SHP77 treated with DMSO at 0.1 percent for 48 hours (cell line): ENCODE measurements at places on chromosomes 5 and 9.

DNA sequence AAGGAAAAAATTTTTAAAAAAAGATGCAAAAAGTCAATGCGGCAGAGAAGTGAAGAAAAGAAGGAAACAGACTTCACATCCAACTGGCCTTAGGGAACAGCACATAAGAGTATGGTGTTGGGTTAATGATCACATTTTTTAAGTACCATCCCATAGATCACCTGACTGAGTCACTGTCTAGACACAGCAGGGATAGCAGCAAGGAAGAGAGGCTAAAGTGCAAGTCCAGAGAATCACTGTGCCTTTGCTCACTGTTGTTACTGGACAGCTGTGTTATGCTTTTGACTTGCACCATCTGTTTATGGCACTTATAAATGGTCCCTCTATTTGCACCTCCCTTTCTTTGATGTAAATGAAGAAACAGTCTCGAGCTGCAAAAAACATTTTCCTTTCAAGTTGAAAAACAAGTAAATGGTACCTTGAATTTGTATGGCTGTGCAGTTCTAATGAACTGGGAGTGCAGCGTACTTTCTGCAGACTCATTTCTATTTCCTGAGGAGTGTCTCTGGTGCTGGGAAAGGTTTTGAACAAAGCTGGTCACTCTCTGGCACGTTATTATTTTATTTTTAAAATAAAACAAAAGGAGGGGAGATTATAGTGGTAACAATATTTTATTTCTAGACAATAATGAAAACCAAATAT lies 84.2 kb downstream of the TRPM6 start:
- no peak for DNase-seq

GRCh38 chr9:36893184-36893583 lies 140.9 kb downstream of the PAX5 start:
- no peak for DNase-seq

DNA sequence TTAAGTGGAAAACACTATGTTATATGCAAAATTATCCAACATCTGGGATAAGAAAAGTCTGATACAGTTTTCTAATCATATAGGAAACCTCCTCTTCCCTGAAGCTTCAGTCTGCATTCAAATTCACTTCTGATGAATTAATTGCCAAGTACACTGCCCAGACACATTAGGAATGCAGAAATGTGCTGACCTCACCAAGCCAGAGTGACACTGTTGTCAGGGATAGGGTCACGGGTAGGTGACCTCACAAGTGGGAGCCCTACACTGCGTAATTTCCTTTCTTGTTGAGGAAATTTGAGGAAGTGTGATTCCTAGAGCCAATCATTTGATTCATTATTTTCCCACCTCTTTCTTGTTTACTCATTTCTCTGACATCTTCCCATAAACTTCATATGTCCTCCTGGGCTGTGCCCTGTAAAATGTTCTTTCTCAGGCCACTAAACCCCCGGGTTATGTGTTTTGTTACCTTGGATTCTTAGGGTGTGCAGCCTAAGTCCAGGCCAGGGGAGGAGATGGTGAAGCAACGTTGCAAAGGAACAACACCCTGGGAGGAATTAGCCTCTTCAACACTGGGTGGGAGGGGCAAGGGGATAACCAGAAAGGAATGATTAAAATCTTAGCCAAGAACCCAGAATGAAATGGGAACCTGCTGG lies 411.9 kb downstream of the MTRR start:
- no peak for DNase-seq

GRCh38 chr5:113846941-113847340 lies 333.4 kb downstream of the YTHDC2 start:
- DNase-seq: no peak

DNA sequence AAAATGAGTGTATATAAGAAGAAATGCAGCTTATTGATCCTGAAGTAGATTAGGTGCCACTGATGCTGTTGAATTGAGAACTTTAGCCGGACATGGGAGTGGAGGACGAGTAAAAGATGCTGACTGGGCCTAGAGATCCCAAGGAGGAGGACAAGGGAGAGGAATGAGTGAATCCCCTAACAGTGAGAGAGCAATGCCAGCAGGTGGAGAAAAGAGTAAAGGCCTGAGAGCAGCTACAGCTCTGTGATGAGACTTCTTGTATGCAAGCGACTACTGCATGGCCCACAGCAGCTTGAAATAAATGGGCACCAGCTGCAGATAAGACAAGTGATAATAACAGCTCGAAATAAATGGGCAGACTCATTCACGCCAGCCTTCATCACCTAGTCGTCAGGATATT lies 44.5 kb upstream of the JMY start:
- no peak for DNase-seq

- DNase-seq: no peak
Measured at GRCh38 chr9:134253606-134254205, 72.5 kb upstream of the RXRA start.

- DNase-seq: no peak
Measured at GRCh38 chr9:128892221-128892921, 10.4 kb downstream of the LRRC8A start.

- DNase-seq: no peak
Measured at GRCh38 chr9:96383165-96383942, at the start of gene SLC35D2. TSS of gene SLC35D2 (minus strand) at chr9:96383711. CDS start at chr9:96383634, 77 bp downstream.

DNA sequence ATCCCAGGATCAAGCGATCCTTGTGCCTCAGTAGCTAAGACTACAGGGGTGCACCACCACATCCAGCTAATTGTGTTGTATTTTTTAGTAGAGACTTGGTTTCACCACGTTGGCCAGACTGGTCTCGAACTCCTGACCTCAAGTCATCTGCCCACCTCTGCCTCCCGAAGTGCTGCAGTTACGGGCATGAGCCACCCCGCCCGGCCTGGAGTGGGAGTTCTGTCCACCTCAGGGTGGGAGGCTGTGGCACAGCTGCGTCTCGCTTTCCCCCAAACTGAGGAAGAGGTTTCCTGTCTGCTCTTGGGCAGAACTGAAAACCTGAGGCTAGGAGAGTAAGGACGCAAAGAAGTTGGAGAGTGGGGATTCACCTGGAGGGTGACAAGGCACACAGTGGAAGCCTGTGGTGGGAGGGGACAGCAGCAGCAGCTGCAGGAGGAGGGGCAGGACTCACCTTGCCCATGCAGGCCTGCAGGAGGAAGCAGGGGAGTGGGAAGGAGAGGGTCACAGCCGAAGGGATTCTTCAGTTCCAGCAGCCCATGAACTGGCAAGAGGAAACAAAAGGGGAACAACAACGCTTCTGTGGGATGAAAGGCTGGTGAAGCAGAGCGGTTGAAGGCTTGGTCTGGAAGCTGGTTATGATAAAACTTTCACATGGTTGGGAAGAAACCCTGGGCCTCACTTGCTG lies 181.4 kb downstream of the GAS1 start:
- no peak for DNase-seq

GRCh38 chr9:21592063-21592338 lies 109.9 kb upstream of the IFNE start:
- DNase-seq: no peak

- DNase-seq: no peak
Measured at GRCh38 chr9:16361118-16361517, 509.4 kb downstream of the BNC2 start.

DNA sequence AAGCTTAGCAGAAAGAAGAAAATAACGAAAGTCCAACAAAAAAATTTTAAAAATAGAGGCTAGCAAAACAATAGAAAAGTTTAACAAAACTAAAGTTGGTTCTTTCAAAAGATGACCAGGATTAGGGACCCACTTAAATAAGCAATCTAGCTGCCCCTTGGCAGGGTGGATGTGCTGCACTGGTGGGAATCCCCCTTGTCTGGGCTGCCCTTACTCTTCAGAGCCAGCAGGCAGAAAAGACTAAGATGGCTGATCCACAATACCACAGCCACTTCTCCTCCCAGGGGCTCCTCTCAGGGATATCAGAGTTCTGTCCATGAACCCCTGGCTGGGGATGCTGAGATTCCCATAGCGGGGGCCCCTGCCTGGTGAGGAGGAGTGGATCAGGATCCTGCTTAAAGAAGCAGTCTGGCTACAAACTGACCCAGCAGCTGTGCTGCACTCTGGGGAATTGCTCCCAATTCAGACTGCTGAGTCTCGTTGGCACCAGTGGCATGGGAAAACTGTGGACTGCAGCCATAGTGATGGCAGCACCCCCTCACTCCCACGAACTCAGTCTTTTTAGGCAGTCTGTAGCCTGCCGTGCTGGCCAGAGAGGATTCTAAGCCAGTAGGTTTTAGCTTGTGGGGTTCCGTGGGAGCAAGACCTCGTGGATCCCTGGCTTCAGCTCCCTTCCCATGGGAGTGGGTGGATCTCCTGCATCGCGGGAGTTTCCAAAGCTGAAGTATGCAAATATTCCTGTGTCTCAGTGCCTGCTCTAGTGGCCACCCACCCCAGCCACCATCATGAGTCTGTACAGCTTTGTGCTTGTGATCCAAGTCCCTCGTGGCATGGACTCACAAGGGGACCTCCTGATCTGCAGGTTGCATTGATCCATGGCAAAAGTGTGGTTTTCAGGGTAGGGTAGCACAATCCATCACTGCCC lies 2.9 kb upstream of the INSL6 start:
- no peak for DNase-seq

GRCh38 chr5:151592855-151593408 lies 1.8 kb upstream of the FAT2 start:
- DNase-seq: peak; percentile 7

DNA sequence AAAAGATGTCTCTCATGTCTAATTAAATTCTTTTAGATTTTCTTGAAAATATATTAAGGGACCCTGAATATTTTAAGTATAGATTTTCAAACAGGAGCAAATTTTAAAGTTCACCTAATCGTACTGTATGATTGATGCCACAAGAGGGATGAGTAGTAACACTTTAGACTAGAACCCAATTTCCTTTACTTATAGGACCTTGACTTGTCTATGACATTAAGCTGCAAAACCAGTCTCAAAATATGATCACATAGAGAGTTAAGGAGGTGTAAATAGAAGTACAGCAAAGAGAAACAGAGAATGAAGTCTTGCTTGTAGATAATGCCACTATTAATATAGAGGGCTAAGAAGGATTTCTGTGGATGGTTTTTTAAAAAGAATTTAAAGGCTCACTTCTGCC lies 312.9 kb upstream of the PRR16 start:
- no peak for DNase-seq

DNA sequence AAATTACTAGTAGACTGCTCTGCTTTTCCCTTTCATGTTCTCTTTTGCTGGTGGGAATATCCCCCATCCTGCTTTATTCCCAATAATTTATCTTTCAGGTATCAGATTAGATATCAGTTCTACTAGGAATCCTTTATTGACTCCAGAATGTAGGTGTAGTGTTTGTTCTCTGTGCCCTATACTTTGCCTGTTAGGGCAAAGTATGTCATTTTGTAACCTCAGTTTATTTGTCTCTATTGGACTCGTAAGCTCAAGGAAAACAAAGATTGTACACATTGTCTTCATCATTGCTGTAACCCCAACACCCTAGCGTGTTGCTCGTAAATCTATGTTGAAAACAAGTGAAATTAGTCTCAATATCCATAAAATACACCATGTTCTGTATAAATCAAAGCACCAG lies 190.5 kb downstream of the COMMD10 start:
- DNase-seq: no peak

- DNase-seq: no peak
Measured at GRCh38 chr5:120527251-120527650, 63.2 kb downstream of the PRR16 start.

GRCh38 chr9:135098400-135099105 lies 11.1 kb downstream of the OLFM1 start:
- DNase-seq: no peak

DNA sequence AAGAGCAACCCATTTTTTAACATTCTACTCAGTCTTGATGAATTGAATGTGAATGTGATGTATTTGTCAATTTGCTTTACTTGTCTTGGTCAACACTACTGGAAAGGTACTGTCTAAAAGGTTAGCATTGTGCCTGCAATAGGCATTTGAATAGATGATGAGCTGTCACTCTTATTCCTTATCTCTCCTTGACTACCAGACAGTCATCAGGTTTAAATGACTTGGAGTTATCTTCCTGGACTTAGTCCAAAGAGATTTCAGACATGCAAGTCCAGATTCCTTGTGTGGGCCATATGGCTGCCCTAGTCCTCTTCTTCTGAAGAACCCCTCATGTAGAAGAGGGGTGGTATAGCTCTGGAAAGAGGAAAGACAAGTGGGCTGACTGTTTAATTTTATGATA lies 4.8 kb downstream of the ARHGEF28 start:
- no peak for DNase-seq

- DNase-seq: no peak
Measured at GRCh38 chr5:170552621-170553115, 48.8 kb downstream of the KCNIP1 start.

- no peak for DNase-seq
Measured at GRCh38 chr5:32589942-32590869, 4.8 kb downstream of the SUB1 start.

DNA sequence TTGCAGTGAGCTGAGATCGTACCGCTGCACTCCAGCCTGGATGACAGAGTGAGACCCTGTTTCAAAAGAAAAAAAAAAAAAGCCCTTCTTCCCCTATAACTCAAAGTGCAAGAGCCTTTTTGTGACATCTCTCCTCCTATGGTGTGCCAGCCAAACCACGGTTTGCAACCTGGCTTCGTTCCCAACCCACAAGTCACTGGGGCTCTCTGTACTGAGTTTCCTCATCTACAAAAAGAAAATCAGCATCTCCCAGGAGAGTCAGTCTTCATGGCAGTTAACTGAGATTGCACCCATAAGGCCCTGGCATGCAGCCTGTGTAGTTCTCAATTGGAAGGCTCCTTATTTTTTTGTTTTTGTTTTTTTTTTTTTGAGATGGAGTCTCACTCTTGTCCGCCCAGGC lies 14.8 kb downstream of the ODF2 start:
- no peak for DNase-seq

DNA sequence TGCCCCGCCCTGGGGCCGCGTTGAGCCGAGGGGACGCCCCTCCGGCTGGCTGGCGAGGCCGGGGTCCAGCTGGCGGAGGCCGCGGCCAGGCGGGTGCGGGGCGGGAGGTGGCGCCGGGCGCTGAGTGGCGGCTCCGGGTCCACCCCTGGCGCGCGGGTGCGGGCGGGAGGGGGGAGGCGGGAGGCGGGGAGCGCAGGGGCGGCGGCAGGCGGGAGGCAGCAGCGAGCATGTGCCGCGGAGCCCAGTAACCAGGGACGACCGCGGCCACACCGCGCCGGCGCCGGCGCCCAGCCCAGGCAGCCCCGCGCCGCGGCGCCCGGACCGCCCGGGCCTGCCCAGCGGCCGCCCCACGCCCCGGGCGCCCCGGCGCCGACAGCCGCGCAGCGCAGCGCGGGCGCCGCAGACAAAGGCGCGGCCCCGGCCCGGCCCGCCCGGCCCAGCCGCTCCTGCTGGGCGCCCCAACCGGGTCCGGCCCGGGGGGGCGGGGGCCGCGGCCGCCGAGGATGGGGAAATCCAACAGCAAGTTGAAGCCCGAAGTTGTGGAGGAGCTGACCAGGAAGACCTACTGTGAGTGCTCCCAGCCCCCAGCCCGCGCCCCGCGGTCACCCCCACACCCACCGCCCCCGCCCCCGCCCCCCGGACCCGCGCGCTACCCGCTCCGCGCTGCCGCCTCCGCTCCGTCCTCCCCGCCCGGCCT lies at the start of gene NCS1:
NCS1 (plus strand) TSS at position 244 of the 697 bp plus-strand sequence; CDS start at position 504, 260 bp downstream.
- DNase-seq: no peak

DNA sequence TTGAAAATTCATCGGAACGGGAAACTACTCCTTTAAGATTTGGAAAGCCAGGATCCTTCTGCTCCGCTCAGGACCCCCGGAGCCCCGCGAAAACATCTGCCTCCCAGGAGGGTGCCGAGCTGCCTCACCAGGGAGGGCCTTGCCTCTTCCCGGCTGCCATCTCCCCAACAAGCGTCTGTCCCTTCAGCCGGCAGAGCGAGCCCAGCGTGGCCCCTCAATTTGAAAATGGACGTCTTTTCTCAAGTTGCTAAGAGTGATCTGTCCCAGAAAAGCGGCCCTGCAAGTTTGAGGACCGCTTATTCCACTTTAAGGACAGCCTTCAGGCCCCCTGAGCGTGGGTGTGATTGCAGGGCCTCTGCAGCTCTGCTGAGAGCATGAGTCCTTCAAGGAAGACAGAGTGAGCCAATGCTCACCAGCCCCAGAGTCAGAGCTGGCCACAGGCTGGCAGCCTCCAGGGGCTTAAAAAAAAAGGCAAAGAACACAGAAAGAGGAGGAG lies 101.3 kb downstream of the PHF2 start:
- DNase-seq: no peak
